ENCODE measurements at places on chromosomes 13 and 19. TPM values are rescaled to one million over a fixed set of nuclear protein-coding genes. Genes with fewer than 3 reads are reported as not detected.

Gene SIGLEC9
- not detected for polyA plus RNA-seq

Gene WDR62
- 1.1 TPM for polyA plus RNA-seq

Gene OR7C1
- polyA plus RNA-seq, result not detected

GRCh38 chr13:54394085-54394700 is 1365.6 kb downstream of the OLFM4 start:
- no peak overlapping the region for H3K27ac ChIP-seq
- H3K4me3 ChIP-seq, result no peak overlapping the region
- no peaks in the 10 kb centered on the region for H3K36me3 ChIP-seq

All from fibroblast of lung (primary cell).